ENCODE measurements at places on chromosomes 5 and 9. TPM values are rescaled to one million over a fixed set of nuclear protein-coding genes. Genes with fewer than 3 reads are reported as not detected.
A peak's percentile ranks its signal among the peaks of the same experiment; 100 is the strongest.

GRCh38 chr5:132430746-132431145, 59.8 kb downstream of the IRF1 start:
- no peak for ATAC-seq

DNA sequence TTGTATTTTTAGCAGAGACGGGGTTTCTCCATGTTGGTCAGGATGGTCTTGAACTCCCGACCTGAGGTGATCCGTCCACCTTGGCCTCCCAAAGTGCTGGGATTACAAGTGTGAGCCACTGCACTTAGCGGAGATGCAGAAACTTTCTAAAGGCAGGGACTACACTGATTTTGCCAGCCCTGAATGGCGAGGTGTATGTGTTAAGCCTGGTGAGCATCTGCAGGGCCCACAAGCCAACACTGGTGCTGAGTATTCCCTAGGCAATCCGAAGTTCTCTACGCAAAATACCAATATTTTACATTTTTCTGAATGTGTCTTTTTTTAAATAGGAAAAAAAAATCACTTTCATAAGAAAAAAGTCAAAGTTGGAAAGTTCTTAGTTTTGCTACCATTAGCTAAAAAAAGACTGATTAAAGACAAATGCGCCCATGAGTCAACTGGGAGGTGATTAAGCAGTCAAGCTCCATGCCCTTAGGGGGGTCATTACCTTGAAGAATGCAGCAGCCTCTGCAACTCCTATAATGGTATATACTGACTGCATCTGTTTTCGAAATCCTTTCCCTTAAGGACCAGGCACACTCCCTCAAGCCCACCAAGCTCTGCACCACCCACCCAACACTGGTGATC, 502.8 kb downstream of the BNC2 start:
- peak; percentile 68 for ATAC-seq

- ATAC-seq, result no peak
Measured at GRCh38 chr9:5425006-5425628, 12.6 kb downstream of the PLGRKT start.

GDF9 gene
- total RNA-seq, result 0.98 TPM

Measured in motor neuron (in vitro differentiated cells).